NCI-H1436 treated with DMSO at 0.1 percent for 48 hours (cell line): ENCODE measurements at places on chromosomes 3 and 15.

DNA sequence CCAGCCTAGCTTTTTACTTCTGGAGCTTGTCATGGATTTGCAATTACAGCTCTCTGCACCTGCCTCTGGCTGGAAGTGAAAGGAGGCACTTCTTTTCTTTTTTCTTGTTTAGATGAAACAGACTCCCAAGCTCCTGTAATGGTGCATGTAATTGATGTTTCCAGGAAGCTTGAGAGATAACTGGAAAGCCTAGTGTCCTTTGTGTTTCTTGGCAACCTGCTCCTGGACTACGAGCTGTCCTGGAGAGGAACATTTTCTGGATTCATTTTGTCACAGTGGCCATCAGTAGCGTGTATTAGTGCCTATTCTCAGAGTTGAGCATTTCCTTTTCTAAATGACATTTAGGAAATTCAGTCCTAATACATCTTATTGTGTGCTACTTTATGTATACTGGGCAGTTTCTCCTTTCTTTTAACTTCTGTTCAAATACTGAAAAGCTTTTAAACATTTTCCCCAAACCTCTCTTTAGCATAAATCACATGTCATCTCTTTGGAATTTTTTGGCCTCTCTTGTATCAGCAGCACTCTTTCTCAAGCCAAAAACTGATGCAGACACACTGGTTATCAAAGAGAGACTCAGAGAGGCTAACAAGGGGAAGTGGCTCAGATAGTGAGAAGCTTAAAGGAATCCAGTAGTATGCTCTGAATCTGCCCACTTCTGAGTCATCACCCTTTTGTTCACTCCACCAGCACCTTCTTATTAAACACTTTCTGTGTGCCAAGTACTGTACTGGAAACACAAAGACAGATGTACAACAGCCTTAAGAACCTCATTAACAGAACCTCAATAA, 62.6 kb upstream of the SLC2A2 start:
- no peak for DNase-seq

DNA sequence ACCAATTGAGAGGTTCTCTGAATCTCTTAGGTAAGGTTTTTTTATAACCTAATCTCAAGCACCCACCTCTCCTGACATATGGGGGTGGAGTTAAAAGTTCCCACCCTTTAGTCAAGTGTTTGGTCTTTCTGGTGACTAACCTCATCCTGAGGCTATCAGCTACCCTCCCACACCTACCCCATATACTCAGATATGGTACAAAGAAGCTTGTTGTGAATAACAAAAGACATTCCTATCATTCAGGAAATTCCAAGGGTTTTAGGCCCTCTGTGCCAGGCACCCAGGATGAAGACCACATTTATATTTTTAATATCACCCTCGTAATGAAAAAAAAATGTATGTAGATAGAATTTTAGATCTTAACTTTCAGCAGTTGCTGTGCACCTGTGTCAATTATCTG, 9.0 kb downstream of the CHMP2B start:
- DNase-seq, result no peak

DNA sequence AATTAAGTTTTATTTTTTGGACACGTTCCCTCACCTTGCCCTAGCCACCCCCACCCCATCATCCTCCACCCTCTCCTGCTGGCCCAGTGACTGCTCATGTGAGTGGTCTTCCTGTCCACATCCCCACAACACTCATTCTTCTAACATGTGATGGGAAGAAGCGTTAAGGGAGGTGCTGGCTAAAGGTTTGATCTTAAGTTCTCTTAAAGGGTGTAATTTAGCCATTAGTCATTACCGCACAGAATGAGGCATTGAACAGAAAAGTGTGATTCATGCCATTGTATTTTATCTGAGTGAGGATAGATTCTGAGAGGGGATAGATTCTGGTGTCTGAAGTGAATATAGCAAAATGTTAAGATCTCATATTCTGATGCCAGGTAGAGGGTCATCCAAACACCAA, 272.9 kb upstream of the TPM1 start:
- DNase-seq, result no peak

GRCh38 chr3:144273601-144274000, 302.0 kb downstream of the DIPK2A start:
- no peak for DNase-seq

- DNase-seq, result no peak
These were observed 156.6 kb upstream of the ALCAM start for GRCh38 chr3:105210141-105210540.

DNA sequence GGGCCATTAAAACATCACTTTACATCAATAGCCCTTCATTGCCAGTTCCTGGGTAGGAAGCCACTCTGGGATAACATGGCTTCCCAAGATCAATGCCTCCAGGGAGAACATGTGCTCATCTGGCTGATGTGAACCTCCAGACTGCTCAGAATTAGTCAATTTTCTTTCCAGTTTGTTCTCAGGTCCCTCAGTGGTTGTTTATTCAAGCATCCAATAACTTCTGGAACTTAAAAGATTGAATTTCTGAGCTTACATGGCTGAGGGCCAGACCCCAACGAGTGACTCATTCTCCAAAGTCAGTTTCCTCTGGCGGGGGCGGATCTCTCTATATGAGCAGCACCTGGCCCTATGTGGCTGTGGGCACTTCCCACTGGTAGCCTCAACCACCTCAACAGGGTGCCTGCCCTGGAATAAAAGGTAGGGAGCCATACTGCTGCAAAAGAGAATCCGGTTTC, 34.0 kb downstream of the LYZL4 start:
- no peak for DNase-seq

DNA sequence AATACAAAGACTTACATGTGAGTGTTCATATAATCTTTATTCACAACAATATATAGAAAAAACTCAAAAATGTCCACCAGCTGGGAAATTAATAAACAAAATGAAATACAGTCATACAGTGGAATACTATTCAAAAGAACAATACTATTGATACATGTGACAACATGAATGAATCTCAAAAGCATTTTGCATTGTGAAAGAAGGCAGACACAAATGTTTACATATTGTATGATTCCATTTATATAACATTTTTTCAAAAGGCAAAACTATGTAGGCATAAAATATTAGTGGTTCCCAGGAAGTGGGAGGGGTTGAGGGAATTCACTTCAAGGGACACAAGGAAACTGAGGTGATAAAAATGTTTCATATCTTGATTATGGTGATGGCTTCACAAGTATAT, 303.2 kb downstream of the CTNNB1 start:
- DNase-seq, result no peak

DNA sequence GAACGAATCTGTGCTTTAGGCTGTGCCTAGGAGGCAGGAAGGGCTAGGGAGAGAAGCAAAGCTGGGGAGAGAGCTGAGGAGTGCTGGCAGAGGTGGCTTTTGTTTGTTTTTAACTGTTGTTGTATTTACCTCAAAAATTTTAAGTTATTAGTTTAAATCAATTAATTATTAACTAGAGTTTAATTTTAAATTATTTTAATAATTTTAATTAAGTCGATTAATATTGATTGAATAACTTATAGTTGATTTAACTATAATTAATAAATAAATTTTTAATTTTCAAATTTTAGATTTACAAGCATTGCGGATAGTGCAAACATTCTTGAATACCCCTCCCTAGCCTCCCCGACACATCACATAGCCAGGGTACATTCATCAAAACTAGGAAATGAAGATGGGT, 30.6 kb downstream of the KLF15 start:
- no peak for DNase-seq

DNA sequence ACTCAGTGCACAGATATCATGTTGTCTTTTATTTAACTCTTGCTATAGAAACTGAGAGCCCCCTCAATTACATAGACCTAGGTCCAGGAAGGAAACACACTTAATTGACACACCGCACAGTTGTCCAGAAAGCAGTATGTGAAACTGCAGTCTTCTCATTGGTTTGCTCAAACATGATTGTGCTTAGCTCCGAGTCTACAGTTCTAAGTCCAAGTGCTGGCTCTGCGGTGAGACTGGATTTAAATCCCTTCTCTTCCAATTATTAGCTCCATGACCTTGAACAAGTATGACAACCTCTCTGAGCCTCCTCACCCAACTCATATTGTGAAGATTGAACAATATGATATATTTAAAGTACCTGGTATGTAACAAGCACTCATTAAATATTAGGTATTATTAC, 19.0 kb upstream of the AHSG start:
- no peak for DNase-seq

GRCh38 chr15:64566629-64567427, 106.5 kb downstream of the ZNF609 start:
- DNase-seq, result no peak

GRCh38 chr15:68379058-68379758, 52.8 kb downstream of the ITGA11 start:
- DNase-seq, result no peak

- DNase-seq, result no peak
These were observed 176.0 kb downstream of the KCNMB2 start for GRCh38 chr3:178712247-178712646.
